SK-N-DZ (cell line): ENCODE measurements at places on chromosomes 11 and 22.
A peak's percentile ranks its signal among the peaks of the same experiment; 100 is the strongest.

DNA sequence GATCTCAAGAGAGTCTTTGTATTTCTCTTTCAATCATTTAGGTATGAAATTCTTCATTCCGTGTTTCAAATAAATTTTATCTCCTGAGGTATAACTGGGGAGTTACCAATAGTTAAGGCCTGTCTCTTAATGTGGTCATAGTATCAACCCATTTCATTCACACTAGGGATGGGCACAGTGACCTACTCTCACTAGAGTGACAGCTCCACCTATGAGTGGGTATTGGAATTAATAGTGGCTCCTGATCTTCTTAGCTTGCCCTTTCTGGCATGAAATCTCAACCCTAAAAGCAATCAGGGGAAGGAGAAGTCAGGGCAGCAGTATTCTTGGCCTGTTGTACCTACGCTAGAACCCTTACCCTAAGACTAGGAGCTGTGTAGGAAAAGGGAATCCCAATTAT, 507.7 kb downstream of the FAM181B start:
- DNase-seq, result no peak

- DNase-seq, result no peak
Observed at GRCh38 chr11:74018331-74019005, 9.6 kb upstream of the UCP3 start.

DNA sequence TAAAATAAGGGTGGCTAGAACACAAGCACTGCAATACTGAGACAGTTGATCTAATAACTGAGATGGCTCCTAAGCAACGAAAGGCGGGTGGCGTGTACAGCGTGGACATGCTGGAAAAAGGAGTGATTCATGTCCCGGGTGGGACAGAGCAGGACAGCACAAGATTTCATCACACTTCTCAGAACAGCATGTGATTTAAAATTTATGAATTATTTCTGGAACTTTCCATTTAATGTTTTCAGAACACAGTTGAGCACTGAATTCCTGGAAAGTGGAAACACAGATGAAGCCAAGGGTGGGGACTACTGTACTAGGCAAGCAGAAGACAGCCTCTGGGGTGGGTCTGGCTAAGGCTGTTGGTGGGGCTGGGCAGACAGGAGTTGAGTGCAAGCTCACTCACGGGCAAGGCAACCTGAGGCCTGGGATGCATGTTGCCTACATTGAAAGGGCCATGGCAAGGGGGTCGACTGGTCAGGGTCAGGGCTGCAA, 165.6 kb upstream of the DDI1 start:
- no peak for DNase-seq

- no peak for DNase-seq
Observed at GRCh38 chr22:31083377-31083768, 2.3 kb downstream of the SMTN start.

DNA sequence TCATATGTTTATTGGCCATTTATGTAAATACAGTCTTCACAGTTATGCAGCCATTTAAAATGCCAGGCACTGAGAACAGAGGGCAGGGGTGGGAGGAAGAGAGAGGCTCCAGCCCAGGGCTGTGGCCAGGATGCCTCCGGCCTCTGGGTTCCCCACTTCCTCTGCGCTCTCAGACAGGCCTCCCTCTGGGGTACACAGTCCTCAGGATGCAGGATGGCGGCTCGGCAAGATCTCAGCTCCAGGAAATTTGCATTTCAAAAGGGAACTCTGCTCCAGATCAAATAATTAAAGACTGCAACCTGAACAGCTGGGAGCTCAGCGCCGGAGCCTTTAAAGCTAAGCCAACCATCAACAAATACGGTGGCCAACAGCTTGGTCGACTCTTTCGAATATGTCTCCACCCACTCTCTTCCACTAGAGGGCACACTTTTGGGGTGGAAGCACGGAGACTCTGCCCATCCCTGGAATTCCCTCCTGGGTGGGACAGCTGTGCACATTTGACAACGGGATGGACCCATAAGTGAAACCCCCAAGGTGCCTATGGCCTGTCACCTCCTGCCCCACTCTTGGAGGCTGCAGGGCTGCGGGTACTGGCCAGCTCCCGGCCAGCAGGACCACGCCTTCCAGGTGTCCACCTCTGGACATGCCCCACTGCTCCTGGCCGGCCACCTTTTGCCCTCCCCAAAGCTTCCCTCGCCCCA, 1044.7 kb downstream of the BRD1 start:
- DNase-seq, result no peak

DNA sequence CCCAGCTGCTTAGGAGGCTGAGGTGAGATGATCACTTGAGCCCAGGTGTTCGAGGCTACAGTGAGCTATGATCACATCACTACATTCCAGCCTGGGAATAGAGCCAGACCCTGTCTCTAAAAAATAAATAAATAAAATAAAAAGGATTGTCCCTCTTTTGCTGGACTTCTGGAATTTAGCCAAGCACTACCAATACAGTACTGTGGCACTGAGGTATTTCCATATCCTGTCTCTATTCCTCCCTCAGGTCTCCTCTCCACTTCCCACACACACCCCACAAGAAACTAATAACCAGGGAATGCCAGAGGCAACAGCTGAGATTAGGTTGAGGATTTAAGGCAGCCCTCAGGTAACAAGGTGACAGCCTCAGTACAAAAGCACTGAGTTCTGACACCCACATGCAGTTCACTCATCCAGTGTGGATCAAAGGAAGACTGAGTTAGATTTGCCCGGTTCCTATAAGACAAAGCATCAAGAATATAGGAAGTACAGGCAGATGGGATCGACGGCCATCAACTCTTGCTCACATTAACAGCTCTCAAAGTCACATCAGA, 4.5 kb upstream of the PPP2R1B start:
- DNase-seq, result no peak

- DNase-seq, result no peak
Observed at GRCh38 chr22:48884786-48885185, 942.9 kb downstream of the BRD1 start.

GRCh38 chr11:39239553-39239952, 2219.9 kb downstream of the LRRC4C start:
- DNase-seq, result peak; percentile 25

GRCh38 chr22:42794551-42795510, 62.2 kb downstream of the ARFGAP3 start:
- DNase-seq, result no peak

GRCh38 chr22:33393432-33393831, 335.3 kb upstream of the SYN3 start:
- no peak for DNase-seq

- DNase-seq, result peak; percentile 69
Observed at GRCh38 chr22:45994491-45995404, 17.8 kb upstream of the WNT7B start.

GRCh38 chr11:79592406-79592805, 151.6 kb upstream of the TENM4 start:
- no peak for DNase-seq

DNA sequence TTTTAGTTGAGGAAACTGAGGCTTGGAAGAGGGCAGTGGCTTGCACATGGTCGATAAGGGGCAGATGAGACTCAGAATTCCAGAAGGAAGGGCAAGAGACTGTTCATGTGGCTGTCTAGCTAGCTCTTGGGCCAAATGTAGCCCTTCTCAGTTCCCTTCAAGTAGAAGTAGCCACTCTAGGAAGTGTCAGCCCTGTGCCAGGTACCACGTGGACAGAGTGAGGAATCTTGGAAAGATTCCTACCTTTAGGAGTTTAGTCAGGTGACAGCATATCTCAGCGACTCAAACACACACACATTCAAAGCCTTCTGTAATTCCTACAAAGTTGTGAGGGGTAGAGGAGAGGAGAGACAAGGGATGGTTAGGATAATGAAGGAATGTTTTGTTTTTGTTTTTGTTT, 18.3 kb downstream of the PIK3IP1 start:
- no peak for DNase-seq

- no peak for DNase-seq
Observed at GRCh38 chr11:117839380-117839881, 14.9 kb upstream of the FXYD2 start.

DNA sequence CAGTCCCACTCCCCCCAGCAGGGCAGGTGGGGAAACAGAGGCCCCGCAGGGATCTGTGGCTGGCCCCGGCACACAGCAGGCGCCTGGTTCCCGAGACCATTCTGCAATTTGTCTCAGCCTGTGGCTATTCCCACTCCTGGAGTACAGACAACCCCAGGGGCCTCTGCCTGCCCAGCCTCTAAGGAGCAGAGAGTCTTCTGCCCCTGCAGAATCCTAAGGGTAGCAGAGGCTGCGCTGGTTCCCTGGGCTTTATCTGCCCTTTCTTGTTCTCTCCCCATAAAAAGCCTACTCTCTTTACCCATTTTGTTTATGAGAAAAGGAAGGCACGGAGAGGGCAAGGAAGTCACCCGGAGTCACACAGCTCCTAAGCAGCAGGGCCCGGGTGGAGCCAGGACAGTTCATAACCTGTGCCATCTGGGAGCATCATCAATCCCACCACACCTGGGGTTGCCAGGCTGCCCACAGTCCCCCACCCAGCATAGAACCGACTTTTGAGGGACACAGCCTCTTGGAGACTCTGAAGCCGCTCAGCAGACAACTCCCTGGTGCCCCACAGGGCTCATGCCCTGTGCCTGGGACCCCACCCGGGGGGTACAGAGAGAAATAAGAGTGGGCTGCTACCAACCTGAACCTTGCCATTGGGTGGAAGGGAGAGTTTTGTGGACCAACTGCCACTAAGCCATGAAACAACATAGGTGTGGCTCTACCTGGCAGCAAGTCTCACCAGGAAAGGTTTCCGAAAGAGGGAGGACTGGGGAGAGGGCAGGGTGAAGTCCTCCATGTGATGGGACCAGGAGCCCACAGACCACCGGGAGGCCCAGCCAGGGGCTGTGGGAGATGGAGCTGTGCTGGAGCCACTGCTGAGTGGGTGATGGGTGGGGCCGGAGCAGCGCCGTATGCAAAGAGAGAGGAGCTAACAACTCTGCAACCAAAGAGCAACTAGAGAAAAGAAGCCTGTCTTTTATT, 17.2 kb upstream of the LINC01488 start:
- DNase-seq, result no peak

DNA sequence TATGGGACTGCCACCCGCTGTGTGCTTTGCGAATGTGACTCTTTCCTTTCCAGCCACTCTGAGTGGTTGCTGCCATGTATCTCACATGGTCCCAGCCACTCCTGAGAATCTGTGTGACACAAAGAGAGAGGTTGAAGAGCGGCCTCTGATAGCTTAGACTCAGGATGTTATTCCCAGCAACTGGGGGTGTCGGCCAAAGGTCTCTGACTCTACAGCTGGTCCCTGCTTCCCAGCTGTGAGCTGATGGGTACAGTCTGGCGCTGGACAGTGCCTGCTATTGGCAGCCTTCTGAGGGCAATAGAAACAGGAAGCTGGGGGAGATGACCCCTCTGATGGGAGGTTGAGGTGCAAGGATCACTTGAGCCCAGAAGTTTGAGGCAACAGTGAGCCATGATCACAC, 105.1 kb downstream of the RRAS2 start:
- DNase-seq, result no peak

GRCh38 chr11:3855808-3856491, 486 bp downstream of the STIM1 start:
- peak; percentile 45 for DNase-seq

DNA sequence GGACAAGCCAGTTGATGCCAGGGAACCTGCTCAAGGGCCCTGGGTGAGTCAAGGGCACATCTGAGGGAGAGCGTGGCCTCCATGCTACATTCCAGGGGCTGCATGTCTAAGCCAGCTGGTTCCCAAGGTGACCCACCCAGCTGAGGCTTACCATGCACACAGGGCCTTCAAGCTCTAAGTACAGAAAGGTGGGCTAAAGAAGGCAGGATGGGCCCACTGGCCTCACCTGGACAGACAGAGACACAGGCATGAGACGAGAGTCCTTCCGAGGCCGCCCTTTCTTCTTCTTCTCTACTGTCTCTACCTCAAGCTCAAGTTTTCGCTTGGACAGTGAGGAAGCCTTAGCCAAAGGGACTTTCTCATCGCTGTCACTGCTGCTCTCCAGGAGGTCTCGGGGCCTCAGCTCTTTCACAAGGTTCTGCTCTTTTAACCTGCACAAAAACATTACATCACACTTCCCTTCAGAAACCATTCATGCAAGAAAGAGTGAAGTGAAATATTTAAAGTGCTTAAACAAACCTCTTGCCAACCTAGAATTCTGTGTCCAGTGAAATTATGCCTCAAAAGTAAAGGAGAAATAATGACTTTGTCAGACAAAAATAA, 69.9 kb downstream of the HIRA start:
- DNase-seq, result no peak

DNA sequence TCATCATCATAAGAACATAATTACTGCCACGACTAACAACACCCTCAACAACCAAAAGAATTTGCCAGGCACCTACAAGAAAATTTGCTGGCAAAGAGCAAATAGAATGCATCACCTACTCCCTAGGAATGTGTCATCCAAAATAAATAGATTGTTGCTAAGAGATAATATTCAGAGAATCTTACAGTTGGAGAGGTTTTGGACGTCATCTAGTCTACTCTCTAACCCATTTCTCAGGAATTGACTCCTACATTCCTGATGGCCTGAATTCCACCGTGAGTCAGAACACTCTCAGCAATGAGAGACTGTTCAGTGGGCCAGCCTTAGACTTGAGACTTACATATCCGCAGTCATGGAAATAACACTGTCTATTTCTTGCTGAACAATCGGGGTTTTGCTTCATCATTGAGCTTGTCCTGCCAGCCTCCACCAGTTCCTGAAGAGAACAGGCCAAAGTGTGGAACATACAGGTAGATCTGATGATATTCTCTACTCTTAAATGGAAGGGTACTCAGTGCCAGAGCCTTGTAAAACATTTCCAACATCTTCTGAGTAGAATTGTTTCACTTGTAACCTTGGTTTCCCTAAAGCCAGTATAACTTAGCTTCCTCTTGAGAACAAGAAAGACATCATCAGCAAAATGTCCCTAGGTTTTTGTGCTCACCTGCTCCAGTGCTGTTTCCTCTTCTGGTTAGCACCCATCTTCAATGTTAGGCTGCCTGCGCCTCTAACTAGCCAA, 8.3 kb downstream of the KIRREL3 start:
- no peak for DNase-seq

DNA sequence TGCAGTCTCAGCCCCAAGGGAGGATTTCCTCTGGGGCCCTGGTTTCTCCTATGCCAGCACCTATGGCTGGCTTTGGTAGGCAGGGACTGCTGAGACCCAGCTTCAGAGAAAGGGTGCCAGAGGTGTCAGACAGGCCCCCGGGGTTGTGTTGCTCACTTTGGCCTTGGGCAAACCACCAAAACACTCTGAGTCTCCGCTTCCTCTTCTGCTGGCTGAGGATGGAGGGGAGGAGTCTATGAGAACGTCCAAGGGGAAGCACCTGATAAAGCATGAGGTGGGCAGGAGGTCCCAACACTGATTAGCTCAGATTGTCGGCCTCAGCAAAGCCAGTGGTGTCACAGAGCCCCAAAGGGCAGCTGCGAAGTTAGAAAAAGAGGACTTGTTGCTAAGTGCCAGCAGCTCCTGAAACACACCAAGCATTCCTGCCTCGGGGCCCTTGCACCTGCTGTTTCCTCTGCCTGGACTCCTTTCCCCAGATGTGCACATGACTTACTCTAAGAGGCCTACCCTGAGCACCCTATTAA, 10.5 kb downstream of the SMTNL1 start:
- no peak for DNase-seq

DNA sequence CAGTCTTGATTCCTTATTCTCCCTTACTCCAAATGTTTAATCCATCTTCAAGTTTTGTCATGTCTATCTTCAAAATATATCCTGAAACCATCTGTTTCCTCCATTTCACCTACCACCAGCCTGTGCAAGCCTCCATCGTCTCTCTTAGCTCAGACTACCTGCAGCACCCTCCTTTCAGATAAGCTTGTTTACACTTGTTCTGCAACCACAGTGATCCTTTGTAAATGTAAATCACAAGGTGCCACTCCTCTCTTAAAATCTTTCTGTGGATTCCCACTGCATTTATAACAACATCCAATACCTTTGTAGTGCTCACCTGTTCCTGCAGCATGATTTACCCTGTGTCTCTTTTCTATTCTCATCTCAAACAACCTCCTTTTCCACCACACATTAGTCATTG, 31.8 kb upstream of the GPR83 start:
- no peak for DNase-seq

GRCh38 chr11:86058360-86058759, 10.5 kb downstream of the PICALM start:
- DNase-seq, result no peak
